ENCODE measurements at places on chromosomes 5 and 9. TPM values are rescaled to one million over a fixed set of nuclear protein-coding genes. Genes with fewer than 3 reads are reported as not detected.

GRCh38 chr9:75027187-75028107, 646 bp downstream of the CARNMT1 start:
- DNase-seq: peak; percentile 46

DNA sequence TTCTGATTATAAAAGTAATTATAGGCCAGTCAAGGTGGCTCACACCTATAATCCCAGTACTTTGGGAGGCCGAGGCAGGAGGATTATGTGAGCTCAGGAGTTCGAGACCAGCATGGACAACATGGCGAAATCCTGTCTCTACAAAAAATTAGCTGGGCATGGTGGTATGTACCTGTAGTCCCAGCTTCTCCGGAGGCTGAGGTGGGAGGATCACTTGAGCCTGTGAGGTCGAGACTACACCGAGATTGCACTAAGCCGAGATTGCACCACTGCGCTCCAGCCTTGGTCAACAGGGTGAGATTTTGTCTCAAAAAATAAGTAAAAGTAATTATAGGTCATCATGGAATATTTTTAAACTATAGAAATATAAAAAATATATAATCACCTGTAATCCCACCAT, 18.1 kb downstream of the IRF1 start:
- no peak for DNase-seq

- DNase-seq: no peak
These were observed 11.4 kb upstream of the GRIN1 start for GRCh38 chr9:137127301-137128157.

GRCh38 chr9:123174887-123175518, 93.4 kb downstream of the STRBP start:
- no peak for DNase-seq

DNA sequence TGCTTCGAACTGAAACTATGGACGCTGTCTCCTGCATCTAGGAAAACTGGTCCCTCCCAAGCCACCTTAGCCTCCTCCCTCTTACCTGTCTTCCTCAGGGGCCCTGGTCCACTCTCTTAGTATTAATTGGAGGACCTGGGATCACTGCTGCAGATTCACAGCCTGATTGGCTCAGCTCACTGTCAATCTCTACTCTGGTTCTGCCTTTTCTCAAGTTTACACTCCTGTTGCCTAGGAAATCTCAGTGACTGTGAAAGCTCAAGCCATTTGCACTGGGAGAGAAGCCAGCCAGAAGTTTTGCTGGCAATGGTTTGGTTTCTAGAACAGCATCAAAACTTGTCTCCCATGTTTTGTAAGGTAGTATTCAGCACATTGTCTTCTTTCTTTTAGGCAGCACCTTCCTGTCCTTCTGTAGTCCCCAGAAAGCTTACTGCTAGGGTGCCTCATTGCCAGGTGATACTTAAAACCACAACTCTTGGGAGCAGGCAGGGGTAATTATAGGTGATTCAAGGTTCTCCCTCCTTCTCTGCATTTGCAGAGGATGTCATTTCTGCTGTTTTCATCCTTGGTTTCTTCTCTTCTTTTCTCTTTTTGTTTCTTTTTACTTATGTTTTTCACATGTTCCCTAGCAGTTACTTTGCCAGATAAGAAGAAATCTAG, at the start of gene CAPSL:
Gene CAPSL, minus strand, starts transcription at position 55 of the 660 bp plus-strand sequence. CDS start 17,502 bp downstream, outside the sequence.
- peak; percentile 77 for DNase-seq

- no peak for DNase-seq
These were observed 131.9 kb downstream of the MRPL36 start for GRCh38 chr5:1667648-1668140.

- no peak for DNase-seq
These were observed 334.3 kb downstream of the EBF1 start for GRCh38 chr5:158765407-158765806.

DNA sequence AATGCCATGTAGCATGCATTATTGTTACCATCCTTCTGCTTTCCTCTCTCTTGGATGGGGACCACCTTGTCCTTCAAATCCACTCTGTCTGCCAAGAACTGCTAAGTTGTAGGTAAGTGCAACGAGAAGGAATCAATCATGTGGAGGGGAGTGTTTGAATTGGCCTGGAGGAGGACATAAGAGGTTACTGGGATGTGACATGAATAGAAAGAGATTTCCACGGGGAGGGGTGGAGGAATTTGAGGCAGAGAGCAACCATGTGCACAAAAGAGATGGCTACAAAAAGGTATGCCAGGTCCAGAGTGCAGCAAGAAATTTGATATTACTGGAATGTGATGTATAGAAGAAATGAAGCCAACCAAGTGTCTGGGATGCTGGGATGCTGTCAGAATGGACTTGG, 648.9 kb upstream of the KLF4 start:
- DNase-seq: no peak

DNA sequence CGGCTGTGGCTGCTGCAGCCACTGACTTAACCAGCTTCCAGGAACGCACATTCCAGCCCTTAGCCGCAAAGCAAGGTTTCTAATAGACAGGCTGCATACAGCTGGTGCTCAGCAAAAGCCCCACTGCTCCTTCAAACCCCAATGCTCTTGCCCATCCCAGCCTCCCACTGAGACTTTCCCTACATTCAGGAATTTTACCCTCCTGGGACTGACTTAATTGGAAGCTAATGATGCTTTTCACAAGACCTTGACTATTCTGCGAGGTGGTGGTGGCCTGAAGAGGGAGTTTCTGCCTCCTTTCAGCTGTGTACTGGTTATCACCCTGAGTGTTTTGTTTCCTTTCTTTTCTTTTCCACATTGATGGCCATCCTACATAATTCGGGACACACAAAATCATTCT, 164.9 kb upstream of the IRX1 start:
- DNase-seq: no peak

DNA sequence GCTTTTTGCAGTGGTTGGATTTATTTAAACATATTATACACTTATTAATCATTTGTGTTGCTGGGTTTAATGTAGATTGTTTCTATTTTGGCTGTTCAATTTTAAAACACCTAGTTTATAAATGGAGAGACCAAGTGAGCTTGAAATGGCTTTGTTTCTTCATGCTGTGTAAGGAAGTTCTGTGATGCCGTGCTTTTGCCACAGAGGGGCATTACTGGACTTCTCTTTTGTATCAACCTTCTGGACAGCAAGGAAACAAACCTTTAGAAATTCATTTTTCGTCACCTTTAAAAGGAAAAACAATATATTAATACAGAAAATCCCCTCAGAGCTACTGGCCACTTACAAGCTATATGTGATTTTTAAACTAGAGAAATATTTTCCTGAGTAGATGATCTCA, 81.9 kb downstream of the DMRTA1 start:
- no peak for DNase-seq

DNA sequence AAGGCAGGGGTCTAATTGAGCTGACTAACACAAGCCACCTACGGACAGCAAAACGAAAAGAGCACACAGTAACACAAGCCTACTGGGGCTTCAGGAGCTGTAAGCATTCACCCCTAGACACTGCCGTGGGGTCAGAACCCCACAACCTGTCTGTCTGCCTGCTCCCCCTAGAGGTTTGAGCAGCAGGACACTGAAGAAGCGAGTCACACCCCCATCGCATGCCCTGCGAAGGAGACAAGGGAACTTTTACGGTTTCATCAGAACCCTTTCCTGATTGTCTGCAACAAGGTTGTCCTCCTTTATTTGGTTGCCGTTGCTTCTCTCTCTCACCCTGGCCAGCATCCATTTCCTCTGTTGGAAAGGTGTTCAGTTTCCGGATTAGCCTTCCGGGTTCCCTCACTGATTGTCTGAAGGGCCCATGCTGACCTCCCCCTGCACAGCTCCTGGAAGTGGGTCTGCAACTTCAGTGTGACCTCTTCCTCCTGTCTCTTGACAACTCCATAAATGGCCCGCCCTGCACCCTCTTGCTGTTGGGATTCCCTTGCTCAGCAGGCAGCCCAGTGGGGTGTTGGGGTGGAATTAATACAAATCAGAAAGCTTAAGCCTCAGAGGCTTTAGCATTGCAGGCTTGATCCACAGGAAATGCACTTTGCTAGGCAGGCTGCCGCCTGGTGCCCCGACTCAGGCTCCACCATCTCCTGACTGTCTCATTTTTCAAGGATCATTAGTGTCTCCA, 258.9 kb upstream of the TLE4 start:
- no peak for DNase-seq

GRCh38 chr9:73780916-73781315, 629.3 kb downstream of the ANXA1 start:
- DNase-seq: no peak

- no peak for DNase-seq
These were observed 39.0 kb upstream of the AOPEP start for GRCh38 chr9:94687451-94687850.

DNA sequence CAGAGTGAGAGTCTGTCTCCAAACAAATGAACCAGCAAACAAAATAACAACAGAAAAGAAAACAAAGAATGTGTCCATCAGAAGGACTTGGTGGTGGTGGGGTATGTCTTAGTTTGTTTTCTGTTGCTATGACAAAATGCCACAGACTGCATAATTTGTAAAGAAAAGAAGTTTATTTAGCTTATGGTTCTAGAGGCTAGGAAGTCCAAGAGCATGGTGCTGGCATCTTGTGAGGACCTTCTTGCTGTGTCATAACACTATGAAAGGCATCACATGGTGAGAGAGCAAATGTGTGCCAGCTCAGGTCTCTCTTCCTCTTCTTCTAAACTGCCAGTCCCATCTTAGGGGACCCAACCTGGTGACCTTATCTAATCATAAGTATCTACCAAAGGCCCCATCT, 10.5 kb downstream of the NPR3 start:
- DNase-seq: no peak

- DNase-seq: no peak
These were observed 18.5 kb upstream of the RGS7BP start for GRCh38 chr5:64487283-64487682.

DNA sequence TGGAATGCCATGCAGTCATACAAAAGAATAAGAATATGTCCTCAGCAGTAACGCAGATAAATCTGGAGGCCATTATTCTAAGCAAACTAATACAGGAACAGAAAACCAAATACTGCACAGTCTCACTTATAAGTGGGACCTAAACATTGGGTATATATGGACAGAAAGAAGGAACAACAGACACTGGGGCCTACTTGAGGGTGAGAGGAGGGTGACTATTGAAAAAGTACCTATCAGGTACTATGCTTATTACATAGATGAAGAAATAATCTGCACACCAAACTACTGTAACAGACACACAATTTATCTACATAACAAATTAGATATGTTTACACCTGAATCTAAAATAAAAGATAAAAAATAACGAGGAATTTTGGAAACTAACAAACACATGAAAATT, 38.8 kb downstream of the MEIKIN start:
- no peak for DNase-seq

DNA sequence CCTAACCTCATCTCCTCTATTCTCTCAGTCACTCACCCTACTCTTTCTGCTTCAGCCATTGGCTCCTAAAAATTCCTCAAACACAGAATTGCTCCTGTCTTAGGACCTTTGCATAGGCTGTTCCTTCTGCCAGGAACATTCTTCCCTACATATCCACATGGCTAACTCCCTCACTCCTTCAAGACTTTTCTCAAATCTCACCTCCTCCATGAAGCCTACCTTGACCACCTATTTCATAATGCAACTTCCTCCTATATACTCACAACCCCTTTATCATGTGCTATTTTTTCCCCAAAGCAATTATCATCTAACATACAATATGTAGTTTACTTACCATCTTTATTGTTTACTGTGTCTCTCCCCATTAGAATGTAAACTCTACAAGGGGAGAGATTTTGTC, 45.8 kb downstream of the ARL15 start:
- DNase-seq: no peak

- no peak for DNase-seq
These were observed 51.7 kb downstream of the SH3GL2 start for GRCh38 chr9:17630531-17630949.

DNA sequence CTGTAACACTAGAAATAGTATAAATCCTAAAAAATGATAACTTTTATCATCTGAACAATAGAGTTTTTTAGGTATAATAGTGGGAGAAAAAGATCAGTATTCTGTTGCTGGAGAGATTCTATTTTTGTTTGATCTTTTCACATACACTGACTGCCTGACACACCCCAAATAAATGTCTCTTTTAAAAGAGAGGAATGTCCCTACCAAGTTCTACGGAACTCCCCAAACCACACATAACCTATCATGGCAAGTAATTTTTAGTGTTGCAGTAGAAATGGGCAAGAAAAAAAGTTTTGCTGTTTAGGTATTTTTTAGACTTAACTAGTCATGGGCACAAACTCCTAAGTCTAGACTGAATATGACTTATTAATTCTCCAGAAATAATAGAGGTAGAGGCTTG, 139.1 kb downstream of the ELAVL2 start:
- DNase-seq: no peak

DNA sequence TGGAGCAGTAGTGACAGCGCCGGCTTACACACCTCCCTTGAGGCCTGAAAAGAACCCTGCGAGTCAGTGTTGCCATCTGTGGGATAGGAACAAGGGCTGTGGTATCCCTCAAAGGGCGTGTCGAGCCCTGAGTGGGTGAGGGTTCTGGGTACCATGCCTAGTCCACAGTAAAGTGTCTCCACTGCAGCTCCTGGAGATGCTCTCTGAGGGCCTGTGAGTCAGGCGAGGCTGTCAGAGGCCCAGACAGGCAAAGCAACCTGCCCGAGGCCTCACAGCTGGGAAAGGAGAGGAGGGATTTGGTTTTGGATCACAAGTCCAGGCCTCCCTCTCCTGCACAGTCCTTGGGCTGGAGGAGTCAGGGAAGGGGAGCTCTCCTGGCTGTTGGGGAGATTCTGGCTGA, 6.1 kb downstream of the PRRX2 start:
- no peak for DNase-seq

GRCh38 chr5:19855031-19855430, 133.0 kb downstream of the CDH18 start:
- DNase-seq: no peak

GRCh38 chr5:117880932-117881331, 1107.4 kb downstream of the DTWD2 start:
- no peak for DNase-seq

GRCh38 chr9:36924071-36924470, 110.0 kb downstream of the PAX5 start:
- DNase-seq: no peak

DNA sequence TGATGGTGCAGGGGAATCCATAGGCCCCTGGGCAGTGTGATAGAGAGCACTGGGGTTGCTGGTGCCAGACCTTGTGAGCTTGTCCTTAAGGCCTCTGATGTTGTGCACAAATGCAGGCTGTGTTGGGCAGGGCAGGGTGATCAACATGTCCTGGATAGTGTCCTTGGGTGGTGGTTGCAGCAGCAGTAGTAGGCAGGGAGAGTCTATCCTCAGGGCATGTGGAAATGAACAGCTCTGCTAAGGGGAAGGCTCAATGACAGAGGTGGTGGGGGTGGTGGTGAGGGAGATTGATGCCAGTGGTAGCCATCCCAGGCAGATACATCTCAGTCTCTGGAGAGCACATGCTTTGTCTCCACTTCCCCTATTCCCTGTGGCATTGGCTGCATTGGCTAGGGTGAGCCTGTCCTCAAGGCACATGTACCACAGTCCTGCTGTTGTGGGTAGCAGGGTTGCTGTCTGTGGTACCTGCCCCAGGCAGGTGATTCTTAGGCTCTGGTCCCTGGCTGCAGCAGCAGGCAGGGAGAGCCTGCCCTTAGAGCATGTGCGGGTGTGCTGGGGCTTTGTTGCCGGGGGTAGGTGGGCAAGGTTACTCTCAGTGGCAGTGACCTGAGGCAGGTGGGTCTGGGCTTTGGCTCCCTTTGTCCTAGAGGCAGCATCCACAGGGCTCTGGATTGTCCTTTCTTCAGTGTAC, 111.1 kb downstream of the WDR70 start:
- DNase-seq: no peak

Gene OSMR
- total RNA-seq: 19.1 TPM

Gene PCA3
- total RNA-seq: 0.20 TPM

Gene IQGAP2
- total RNA-seq: 43.5 TPM

Gene CAMK4
- total RNA-seq: 6.0 TPM

Gene DMGDH
- 3.3 TPM for total RNA-seq

Gene TAF11L10
- total RNA-seq: not detected

Gene FSD1L
- 9.9 TPM for total RNA-seq

Gene ZFP2
- 1.9 TPM for total RNA-seq

Gene PTPN3
- 13.3 TPM for total RNA-seq

Measured in skin of body (tissue), 3 donors.